Right ventricle myocardium inferior (tissue), 1 donor: ENCODE measurements at places on chromosomes 7 and 10. TPM values are rescaled to one million over a fixed set of nuclear protein-coding genes. Genes with fewer than 3 reads are reported as not detected.

GRCh38 chr10:125479059-125479458, 203.9 kb downstream of the TEX36 start:
- DNase-seq = no peak

DNA sequence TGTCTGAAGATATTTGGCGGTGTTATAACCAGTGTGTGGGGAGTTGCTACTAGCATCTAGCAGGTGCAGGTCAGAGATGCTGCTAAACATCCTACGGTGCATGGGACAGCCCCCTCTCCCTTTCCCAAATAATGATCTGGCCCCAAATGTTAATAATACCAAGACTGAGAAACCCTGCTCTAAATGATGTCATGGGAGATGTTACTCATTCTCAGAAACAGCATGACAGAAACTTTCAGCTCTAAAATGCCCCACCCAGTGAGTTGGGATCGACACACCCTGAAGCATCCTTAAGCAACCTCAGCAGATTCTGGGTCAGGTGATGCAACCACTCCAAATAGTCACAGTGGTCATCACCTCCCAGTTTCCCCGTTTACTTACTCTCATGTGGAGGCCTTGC, 108.8 kb upstream of the MPP7 start:
- DNase-seq = no peak

SOSTDC1 gene
- total RNA-seq = 1.0 TPM

STEAP1 gene
- total RNA-seq = 1.4 TPM

DLG5 gene
- 8.9 TPM for total RNA-seq

TUBB8 gene
- not detected for total RNA-seq
